Pancreas (tissue), 10 donors: ENCODE measurements at places on chromosomes 6 and 20. TPM values are rescaled to one million over a fixed set of nuclear protein-coding genes. Genes with fewer than 3 reads are reported as not detected.
A peak's percentile ranks its signal among the peaks of the same experiment; 100 is the strongest.

DNA sequence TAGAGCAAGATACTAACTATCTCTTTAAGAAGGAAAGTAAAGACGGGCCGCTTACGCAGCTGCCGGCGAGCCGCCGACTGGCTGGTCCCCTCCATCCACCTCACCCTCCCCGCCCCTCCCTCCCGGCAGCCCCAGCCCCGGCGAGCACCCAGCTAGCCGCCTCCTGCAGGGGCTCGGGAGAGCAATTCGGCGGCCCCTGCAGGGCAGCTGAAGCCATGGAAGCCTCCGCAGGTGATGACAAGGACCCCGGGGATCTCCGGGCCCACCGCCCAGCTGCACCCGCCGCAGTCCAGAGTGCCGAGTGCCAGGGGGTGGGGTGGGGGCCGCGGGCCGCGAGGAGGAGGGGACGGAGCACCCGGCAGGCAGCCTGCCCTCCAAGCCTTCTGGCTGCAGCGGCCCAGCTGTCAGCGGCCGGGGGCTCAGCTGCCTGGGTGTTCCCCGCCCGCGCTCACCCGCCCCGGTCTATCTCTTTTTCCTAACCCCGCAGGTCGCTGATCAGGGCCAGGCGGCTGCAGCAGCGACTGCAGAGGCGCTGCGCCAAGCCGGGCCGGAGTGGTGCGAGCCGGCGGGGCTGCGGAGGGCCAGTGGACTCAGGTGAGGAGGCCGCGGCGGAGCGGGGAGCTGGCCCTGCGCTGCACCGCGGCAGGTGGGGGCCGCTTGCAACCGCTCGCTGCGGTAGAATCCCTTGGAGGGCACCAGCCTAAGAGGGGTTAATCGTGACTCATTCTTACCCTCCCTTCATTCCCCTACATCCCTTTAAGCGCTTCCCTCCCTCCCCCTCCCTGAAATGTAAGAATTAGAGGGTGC lies at the start of gene SNPH:
Gene SNPH (plus strand): TSS at position 128 of the 807 bp plus-strand sequence. CDS start 29,946 bp downstream, outside the sequence.
- DNase-seq: peak; percentile 82
- no peaks in the 10 kb centered on the region for H3K27me3 ChIP-seq
- H3K4me1 ChIP-seq: no peaks in the 10 kb centered on the region
- H3K27ac ChIP-seq: no peak within 1 kb of the TSS
- H3K4me3 ChIP-seq: peak within 1 kb of the TSS; percentile 77

DNA sequence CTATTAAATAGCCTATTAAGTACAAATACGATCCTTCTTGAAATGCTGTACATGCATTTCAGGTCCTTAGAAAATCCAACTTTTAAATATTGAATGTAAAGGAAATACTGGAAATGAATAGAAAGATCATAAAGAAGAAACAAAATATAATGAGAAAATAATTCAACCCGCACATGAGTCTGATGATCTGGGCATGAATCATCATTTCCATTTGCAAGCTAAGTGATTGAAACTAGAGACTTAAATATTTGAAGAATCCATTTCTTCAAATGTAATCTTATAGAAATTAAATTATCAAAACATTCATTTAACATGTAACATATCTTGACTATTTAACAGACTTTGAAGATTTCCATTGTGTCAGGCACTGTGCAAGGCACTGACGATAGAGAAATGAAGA lies 977.0 kb downstream of the TFAP2A start:
- H3K36me3 ChIP-seq: no peaks in the 10 kb centered on the region
- no peak for DNase-seq
- no peaks in the 10 kb centered on the region for H3K27me3 ChIP-seq
- H3K27ac ChIP-seq: no peak overlapping the region

TENT5A gene
- 2.8 TPM for total RNA-seq

- no peaks in the 10 kb centered on the region for H3K36me3 ChIP-seq
- DNase-seq: no peak
- H3K27ac ChIP-seq: no peak overlapping the region
- H3K4me1 ChIP-seq: peaks cover under 1% of the 10 kb centered on the region
- no peak overlapping the region for H3K4me3 ChIP-seq
- no peaks in the 10 kb centered on the region for H3K27me3 ChIP-seq
Measured at GRCh38 chr6:81906709-81907204, 154.3 kb upstream of the TENT5A start.

SEMG1 gene
- not detected for total RNA-seq

ZNF391 gene
- total RNA-seq: 3.7 TPM

- H3K4me1 ChIP-seq: no peaks in the 10 kb centered on the region
- no peak overlapping the region for H3K27ac ChIP-seq
- no peak overlapping the region for H3K4me3 ChIP-seq
- no peaks in the 10 kb centered on the region for H3K27me3 ChIP-seq
Measured at GRCh38 chr6:836276-836853, 143.4 kb upstream of the EXOC2 start.

DNA sequence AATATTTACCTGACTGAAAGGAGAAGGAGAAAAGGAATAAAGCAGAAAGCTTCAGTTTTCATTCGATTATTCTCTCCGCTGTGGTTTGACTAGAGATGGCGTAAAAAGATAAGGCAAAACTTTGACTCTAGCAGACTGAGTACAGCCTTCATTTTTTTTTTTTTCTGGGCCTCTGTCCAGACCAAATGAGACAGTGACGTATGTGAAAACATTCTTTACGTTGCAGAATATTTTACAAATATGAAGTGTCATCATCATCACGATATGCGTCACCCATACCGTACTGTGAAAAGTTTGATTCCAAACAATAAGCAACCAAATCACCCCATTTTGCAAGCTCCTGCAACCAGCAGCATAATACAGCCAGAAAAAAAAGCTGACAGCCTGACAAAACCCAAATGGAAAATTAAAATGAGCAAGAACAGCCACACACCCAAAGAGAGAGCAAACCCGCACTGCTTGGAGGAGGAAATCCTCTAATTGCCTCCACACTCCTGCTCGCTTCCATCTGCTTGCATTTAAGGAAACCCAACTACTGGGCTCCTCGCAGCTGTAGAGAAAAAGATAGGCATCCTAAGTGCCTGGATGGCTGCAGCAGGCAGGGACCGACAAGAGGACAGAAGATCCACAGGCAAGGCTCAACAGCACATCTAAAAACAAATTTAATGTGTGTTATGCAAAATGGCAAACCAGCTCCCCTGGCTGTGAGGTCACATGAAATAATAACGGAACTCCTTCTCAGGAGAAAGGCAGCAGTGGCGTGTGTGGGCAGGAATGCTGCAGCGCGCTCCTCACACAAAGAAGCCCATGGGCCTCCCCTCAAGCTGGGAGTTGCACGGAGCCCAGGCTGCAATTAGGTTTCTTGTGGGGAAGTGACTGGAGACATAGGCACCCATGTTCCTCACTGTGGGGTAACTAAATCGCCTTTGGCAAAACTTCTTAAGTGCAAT lies 113.1 kb downstream of the FYN start:
- no peak overlapping the region for H3K4me3 ChIP-seq
- H3K4me1 ChIP-seq: no peaks in the 10 kb centered on the region
- H3K36me3 ChIP-seq: no peaks in the 10 kb centered on the region

DNA sequence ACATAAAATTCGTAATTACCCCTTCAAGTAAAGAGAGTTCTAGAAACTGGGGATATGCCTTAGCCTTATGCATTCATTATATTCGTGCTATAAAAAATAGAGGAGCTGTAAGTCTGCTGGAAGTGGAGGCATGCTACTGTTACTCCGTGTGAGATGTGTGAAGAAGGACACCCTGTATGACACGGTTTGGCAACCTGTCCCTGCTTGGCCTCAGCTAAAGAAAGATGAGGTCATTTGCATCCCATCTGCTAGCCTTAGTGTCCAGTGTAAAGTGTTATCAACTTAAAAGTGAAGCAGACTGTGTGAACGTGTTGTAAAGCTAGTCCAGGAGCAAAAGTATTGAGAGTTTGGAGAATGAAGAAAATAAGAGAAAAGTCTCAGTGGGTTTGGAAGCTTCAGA lies 135.1 kb upstream of the RAB32 start:
- H3K4me3 ChIP-seq: no peak overlapping the region
- H3K4me1 ChIP-seq: no peaks in the 10 kb centered on the region
- H3K27me3 ChIP-seq: no peaks in the 10 kb centered on the region
- H3K36me3 ChIP-seq: no peaks in the 10 kb centered on the region
- no peak overlapping the region for H3K27ac ChIP-seq

DNA sequence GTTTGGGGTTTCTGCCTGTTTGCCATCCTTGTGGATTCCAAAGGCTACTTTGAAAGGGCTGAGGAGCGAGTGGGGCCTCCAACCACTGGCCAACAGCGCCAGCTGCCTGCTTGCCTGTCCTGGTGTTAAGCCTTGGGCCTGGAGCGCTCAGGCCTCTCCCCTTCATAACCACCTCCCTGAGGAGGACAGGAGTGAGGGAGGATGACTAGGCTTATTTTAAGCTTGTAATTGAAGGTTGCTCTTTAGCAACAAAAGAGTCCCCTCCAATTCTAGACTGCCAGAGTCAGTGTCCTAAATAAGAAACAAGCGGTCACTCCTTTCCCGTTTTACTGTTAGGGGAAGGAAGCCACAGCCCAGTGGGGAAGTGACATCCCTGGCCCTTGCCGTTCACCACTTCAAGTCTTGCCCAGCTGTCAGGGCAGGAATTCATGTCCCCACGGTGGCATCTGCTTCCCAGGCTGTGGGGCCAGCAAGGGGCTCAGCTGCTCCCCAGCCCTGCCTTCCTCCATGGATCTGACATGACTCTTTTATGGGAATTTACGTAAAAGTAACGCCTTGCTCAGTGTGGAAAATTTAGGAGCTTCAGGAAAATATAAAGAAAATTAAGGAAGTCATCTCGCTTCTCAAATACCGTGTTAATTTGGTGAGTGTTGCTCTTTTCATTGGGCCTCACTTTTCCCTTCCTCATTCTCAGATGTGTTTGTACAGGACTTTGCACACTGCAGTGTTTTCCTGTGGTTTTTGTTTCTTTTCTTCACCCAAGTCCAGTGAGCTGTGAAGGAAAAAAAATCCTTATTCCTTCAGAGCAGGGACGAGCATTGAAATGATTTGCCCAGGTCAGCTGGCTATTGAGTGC lies 57.8 kb downstream of the SSR1 start:
- no peaks in the 10 kb centered on the region for H3K27me3 ChIP-seq
- H3K4me3 ChIP-seq: no peak overlapping the region
- H3K27ac ChIP-seq: peak overlapping the region; percentile 22
- DNase-seq: no peak
- no peaks in the 10 kb centered on the region for H3K36me3 ChIP-seq

GRCh38 chr6:108845145-108845544 lies 3.1 kb upstream of the ARMC2 start:
- H3K4me3 ChIP-seq: no peak overlapping the region
- no peaks in the 10 kb centered on the region for H3K27me3 ChIP-seq
- DNase-seq: no peak
- H3K36me3 ChIP-seq: no peaks in the 10 kb centered on the region

PKIB gene
- 5.5 TPM for total RNA-seq

DNA sequence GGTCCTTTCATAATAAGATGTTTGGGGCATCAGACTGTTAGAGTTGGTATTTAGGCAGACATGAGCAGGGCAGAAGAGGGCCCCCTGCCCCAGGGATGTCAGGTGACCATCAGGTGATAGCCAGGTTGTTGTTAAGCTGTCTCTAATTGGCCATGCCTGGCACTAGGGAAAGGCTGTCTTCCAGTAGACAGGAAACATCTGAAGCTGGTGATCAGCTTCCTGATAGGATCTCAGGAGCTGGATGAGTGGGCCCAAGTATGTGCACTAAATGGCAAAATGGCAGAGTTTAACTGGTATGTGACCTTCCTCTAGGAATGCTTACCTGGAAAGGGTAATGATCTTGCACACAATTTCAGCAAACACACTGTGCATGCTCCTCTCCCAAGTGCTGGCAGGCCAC lies 190.7 kb downstream of the CDH26 start:
- H3K27me3 ChIP-seq: no peaks in the 10 kb centered on the region
- H3K4me1 ChIP-seq: no peaks in the 10 kb centered on the region
- H3K27ac ChIP-seq: no peak overlapping the region
- DNase-seq: no peak
- H3K4me3 ChIP-seq: no peak overlapping the region

DNA sequence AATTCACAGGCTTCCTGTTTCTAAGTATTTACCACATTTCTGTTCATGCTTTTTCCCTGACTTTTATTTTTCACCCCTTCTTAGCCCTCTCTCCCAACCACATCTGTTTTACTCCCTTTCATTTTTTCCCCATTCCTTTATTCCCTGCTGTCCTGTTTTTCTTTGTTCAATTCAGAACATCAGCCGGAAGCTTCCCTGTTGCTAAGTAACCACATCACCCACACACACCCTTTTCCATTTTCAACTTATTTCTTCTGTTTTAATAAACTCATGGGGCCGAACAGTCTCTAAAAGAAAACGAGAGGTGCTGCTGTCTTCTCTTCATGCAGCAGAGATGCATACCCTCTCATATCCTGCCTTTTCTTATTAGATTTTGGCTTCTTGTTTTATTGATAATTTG lies 53.5 kb upstream of the CEP85L start:
- no peak for DNase-seq
- H3K4me3 ChIP-seq: no peak overlapping the region
- no peaks in the 10 kb centered on the region for H3K36me3 ChIP-seq
- no peaks in the 10 kb centered on the region for H3K27me3 ChIP-seq

TNFRSF21 gene
- total RNA-seq: 11.9 TPM

DNA sequence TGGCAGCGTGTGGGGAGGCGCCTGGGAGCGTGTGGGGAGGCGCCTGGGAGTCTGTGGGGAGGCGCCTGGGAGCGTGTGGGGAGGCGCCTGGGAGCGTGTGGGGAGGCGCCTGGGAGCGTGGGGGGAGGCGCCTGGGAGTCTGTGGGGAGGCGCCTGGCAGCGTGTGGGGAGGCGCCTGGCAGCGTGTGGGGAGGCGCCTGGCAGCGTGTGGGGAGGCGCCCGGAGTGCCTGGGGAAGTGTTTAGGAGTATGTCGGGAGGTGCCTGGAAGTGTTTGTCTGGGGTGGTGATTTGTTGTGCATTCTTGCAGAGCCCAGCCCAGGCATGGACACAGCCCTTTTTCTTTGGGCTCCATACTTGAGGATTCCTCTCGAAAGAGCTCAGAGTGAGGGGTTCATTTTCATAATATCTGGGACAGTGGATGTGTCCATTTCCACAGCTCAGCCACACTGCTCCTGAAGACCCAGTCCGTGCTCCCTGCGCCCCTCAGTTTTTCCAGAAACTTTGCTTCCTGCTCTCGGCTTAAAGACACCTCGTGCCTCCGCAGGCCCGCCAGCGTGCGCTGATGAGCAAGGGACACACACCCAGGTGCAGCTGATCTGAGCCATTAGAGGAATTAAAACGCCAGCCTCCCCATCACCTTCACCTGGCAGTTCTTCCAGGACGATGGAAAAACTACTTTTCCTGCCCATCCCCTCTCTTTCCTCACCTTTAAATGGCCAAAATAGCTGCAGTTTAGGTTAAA lies 172.2 kb upstream of the THBS2 start:
- H3K4me3 ChIP-seq: peak overlapping the region; percentile 14
- H3K27ac ChIP-seq: no peak overlapping the region
- H3K4me1 ChIP-seq: no peaks in the 10 kb centered on the region
- H3K27me3 ChIP-seq: no peaks in the 10 kb centered on the region

DNA sequence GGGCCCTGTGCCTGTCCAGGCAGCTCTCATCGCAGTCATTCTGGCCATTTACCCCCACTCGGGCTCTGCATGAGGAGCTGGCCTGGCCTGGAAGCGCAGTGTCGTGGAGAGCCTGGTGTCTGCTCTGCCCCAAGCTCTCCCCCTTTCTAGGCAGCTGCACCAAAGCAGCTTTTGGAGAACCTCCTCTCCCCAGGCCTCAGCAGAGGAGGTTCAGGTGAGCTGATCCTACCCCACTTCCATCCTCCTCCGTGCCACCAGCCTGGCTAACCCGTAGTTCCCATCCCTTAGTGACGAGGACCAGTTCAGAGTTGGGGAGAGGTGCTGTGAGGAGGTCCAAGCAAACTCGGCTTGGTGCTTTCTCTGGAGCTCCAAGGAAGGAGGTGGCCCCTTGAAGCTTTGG lies 30.5 kb upstream of the PHACTR3 start:
- H3K4me3 ChIP-seq: no peak overlapping the region
- H3K4me1 ChIP-seq: no peaks in the 10 kb centered on the region
- no peak for DNase-seq
- no peaks in the 10 kb centered on the region for H3K36me3 ChIP-seq
- no peak overlapping the region for H3K27ac ChIP-seq
- H3K27me3 ChIP-seq: peaks cover 6% of the 10 kb centered on the region
